ENCODE measurements at places on chromosomes 7 and 10.
A peak's percentile ranks its signal among the peaks of the same experiment; 100 is the strongest.

DNA sequence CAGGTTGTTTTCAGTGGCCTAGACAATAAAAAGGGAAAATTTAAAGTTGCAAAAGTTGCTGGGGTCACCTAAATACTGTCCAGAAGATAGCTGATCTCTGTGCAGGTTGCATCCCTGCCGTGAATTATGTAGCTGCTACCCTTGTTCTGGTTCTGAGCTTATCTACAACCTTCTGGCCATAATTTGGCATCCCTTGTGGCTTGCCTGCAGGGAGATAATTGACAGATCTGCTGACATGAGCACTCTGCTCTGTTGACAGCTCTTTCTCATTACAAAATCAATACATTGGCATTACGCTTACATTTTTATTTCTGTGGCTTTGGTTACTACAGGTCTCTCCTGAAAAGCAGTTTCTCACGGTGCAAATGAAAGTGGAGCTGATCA lies 29.3 kb upstream of the HECTD2 start:
- no peak for DNase-seq

DNA sequence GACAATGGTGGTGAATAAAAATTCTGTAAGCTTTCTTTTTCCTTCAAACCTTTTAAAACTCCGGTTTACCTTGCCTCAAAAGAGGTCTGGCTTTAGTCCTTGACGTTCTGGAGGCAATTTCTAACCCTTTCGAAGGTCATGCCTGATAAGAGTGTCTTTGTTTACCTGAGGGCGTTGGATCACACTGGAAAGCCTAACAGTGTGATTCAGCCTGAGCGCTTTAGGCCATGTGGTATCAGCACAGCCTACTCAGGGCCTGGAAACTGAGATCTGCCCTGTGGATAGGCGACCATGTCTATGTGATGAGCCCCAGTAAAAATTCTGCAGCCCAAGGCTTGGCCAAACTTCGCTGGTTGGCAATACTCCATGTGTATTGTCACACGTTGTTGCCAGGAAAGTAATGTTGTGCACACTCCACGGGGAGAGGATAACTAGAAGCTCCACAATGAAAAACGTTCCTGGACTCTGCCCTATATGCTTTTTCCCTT lies 10.7 kb downstream of the CCDC6 start:
- no peak for DNase-seq

DNA sequence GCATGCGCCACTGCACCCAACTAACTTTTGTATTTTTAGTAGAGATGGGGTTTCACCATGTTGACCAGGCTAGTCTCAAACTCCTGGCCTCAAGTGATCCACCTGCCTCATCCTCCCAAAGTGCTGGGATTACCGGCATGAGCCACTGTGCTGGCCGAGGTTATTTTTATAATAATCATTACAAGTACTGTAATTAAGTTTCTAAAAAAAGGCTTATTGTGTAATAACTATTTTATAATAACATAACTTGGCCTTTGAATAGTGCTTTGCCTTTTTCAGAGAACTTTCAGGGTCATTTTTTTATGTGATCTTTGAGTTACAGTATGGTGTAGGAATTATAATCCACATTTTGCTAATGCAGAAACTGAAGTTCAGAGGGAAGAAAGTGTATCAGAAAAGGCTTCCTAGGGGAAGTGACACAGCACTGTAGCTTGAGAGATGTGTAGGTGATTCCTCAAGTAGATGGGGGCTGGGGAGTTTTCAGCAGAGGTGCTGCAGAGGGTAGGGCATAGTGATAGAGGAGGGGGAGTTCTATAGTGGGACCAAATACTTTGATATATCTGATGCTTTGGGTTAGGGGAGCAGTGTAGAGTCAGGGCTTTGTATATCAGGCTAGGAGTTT lies 9.2 kb upstream of the SYPL1 start:
- DNase-seq: no peak

DNA sequence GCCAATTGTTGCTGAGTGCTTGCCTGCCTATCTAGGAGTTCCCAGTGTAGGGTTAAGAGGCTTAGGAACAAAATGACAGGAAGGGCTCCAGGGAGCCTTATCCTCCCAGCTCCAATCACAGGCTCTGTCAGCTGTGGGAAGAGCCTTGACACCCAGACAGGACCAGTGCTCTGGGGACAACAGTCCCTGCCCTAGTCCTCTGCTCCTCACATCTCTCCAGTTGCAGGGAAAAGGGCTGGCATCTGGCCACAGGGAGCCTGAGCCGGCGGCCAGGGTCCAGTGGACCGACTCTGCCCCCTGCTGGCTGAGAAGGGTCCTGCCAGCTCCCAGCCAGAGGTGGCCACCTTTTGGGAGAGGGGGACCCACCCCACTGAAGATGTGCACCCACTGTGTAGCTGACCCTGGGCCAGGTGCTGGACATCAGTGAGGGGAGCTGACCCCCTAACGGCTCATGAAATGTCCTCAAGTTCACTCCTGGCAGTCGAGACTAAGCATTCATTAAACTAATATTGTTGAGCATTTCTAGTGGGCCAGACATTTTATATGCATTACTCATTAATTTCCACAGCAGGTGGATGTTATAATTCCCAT lies 17.6 kb downstream of the DNAJB12 start:
- DNase-seq: peak; percentile 84

All from Ammon's horn (tissue), 1 donor.